Stimulated activated CD8-positive, alpha-beta memory T cell treated with anti-CD3 and anti-CD28 coated beads, Interleukin-4, amount 100 ng/mL, for 48 hours (primary cell): ENCODE measurements at places on chromosomes 2 and 18.

GRCh38 chr2:203330434-203330833, 2.2 kb downstream of the ABI2 start:
- no peak for DNase-seq

GRCh38 chr18:79518683-79519128, 123.0 kb downstream of the NFATC1 start:
- DNase-seq, result peak; percentile 27

- no peak for DNase-seq
Measured at GRCh38 chr2:228239207-228239906, 57.9 kb upstream of the SPHKAP start.

DNA sequence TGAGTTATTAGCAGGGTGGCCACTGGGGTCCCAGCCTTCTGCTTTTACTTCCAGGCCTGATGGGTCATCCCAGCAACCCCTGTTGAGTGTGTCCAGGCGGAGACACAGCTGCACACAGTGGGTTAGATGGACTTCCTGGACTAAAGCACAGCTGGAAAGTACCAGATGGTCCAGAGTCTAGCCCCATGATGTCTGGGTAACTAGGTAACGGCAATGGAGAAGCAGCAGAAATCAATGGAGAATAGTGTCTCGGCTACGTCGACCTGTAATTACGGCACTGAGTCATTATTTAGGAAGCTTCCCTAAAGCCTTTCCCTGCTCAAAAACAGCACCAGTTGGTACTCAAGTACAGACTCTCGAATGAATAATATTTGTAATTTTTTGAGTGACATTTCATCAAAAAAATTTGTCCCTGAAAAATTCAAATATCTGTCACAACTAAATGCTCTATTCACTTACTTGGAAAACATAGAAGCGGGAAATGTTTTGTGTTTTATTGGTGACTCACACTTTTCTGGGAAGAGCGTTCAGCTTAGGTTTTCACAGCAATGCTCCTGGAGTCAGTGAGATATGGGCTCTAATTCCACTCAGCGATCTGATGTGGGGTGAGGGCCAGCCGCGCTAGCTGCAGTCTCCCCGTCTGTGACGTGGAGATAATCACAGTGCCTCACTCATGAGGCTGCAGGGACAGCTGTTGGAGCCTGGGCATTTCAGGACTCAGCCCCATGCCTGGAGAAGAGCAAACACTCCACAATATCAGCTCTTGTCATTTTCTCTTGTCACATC, 16.2 kb upstream of the ARL4C start:
- DNase-seq, result no peak

- DNase-seq, result no peak
Measured at GRCh38 chr2:203498161-203498560, 36.9 kb downstream of the RAPH1 start.

DNA sequence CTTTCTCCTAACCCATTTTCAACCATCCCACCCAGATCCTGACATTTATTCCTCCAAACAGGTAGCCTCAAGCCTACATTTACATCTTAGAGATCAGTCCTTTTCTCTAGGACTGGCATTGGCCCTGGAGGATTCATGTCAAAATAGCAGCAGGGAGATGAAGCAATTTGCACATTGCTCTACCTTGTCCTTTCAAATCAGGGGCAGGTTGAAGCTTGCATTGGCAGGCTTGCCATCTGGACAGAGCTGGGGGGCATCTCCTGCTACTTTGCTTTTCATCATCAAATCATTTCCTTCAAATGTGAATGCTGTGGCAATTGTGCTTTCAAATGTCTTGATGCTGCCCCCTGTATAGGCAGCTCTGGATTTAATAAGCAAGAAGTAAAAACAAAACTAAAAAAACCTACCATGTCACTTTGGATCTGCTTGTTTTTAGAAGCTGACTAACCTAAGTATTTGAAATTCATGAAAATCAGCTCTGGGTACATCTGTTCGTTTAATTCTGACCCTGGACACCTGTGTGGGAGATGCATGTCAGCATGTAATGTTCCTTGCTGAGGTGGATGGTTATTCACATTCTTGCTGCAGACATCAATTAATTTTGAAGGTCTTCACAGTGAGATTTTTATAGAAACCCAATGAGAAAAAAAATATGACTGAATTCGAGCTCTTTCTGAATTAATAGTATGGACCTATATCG, 47.9 kb downstream of the KIF5C start:
- no peak for DNase-seq

- DNase-seq, result no peak
Measured at GRCh38 chr2:121161272-121161671, 123.7 kb downstream of the TFCP2L1 start.

- no peak for DNase-seq
Measured at GRCh38 chr2:236875906-236876505, 209.7 kb upstream of the COPS8 start.

- DNase-seq, result no peak
Measured at GRCh38 chr2:159287733-159288132, 1.2 kb upstream of the WDSUB1 start.
